Pons (tissue), 1 donor: ENCODE measurements at places on chromosomes 7 and 10.

GRCh38 chr7:38398725-38399321, 125.4 kb upstream of the TARP start:
- DNase-seq, result peak; percentile 40

GRCh38 chr7:38565289-38565688, 65.9 kb downstream of the AMPH start:
- no peak for DNase-seq

DNA sequence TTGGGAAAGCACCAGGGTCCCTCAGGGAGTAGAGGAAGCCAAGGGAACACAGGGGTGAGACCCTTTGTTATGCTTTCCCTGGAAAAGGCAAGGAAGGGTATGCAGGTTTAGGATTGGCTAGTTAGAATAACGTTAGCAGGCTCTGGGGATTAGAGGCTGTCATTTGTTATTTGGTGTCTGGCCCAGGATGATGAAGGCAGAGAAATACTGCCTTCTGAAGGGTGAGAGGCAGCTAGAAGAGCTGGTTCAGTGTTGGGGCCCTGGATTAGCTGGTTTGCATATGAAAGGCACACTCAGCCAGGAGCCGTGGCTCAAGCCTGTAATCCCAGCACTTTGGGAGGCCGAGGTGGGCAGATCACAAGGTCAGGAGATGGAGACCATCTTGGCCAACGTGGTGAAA, 3.0 kb upstream of the PILRA start:
- DNase-seq, result no peak

DNA sequence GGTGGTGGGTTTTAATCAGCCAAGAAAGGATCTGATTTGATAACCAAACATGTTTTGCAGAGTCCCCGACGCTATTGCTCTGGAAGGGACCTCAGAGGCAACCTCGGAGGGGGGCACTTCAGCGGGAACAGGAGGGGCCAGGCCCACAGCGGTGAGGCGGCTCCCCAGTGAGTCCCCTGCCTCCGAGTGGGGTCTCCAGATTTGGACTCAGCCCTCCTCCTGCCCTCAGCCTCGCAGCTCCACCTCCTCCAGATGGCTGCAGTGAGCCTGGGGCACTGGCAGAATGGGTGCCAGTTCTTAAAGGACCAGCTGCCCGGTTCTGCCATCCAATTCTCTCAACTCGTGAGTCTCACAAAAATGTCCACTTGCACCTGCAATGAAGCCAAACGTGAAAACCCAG, 61.0 kb upstream of the NANOS1 start:
- DNase-seq, result no peak

GRCh38 chr7:95899919-95900513, 127.7 kb downstream of the DYNC1I1 start:
- no peak for DNase-seq

GRCh38 chr7:112494656-112495055, 13.9 kb downstream of the LSMEM1 start:
- no peak for DNase-seq

DNA sequence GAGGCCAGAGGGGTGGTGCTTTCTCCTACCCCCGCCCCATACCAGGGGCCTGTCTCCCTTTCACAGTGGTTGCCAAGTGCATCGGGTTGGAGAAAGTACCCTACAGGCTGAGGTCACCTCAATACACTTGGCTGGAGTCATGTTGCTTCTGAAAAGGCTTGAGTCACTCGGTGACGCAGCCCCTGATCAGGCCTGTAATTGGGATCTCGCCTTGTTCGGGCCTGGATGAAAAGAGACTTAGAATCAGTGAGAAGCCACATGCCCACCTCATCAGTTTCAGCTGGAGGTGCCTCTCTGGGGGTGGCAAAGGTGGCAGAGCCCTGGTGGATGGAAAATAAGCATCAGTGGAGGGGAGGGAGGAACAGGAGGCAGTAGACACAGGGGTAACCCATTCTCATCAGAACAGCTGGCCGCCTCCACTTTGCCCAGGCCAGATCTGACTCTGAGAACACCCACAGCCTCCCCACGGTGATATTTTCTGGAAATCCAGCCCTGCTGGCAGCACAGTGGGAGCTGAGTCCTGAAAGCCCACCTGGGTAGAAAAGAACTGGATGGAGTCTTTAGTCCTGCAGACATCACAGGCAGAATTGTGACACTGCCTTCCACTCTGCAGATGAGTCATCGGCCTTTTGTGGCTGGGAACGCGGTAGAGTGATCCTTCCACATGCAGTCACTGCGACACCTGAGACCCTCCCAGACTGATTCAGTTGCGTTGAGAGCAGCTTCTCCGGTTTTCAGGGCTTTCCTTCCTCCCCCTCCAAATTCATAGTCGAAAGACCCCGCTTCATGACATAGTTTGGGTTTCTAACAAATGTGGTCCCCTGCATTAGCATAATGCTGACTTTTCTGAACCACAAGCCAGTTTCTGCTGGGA, 108.0 kb downstream of the GRK5 start:
- DNase-seq, result no peak

- DNase-seq, result no peak
Measured at GRCh38 chr7:97407106-97407505, 289.6 kb downstream of the SDHAF3 start.
